ENCODE measurements at places on chromosomes 5 and 9.

GRCh38 chr5:54415896-54416601 lies 39.5 kb upstream of the HSPB3 start:
- DNase-seq, result no peak

DNA sequence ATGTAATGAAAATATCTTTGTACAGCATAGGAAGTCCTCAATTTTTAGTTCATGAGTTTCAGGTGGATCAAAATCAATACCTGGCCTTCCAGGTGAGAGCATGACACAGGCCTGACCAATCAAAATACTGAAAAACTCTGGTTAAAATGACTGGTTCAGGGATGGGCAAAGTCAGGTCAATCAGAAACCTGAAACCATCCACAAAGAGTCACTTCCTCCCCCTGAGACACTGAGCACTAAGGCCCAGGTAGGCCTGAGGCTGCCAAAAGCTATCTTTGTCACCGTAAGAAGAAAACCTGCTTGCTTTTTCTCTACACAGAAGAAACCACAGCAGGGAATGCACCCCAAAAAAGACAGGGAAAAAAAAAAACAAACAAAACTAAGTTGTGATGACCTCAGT lies 444.8 kb downstream of the TLR4 start:
- no peak for DNase-seq

GRCh38 chr9:134864821-134865190 lies 15.8 kb upstream of the FCN2 start:
- DNase-seq, result no peak

GRCh38 chr5:127906562-127907204 lies 176.9 kb upstream of the SLC12A2 start:
- no peak for DNase-seq

- no peak for DNase-seq
These were observed 396.9 kb downstream of the CTNND2 start for GRCh38 chr5:11507156-11507910.

DNA sequence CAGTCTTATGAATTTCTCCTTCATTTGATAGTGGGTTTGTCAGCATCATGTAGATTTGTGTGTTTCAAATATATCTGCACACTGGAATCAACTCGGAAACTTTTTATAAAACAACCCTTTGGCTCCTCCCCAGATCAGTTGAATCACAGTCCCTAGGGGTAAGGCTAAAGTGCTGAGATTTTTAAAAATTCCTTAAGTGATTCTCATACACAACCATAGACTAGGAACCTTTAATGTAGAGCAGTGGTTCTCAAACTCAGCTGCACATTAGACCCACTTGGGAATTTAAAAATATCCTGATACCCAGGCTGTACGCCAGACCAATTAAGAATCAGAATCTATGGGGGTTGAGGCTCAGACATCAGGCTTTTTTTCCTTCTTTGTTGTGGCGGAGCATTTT lies 17.5 kb upstream of the JAK2 start:
- DNase-seq, result no peak

- no peak for DNase-seq
These were observed 30.0 kb downstream of the DAB2IP start for GRCh38 chr9:121681404-121681803.

DNA sequence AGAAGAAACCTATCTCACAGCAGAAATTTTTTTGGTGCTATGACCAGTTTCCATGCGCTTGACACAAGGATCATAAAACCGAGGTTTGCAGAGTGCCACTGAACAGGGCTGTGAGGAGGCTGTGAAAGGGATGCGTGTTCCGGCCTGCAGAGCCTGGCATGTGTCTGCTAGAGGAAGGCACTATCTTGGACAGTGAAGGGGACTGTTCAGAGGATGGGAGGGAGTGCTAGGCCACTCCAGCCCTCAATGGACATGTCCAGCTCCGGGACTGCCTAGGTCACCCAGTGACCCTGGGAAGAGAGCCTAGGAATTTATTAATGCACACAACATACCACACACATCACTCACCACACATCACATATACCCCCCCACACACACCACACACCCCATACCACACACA lies 275.9 kb downstream of the GADD45G start:
- no peak for DNase-seq

- DNase-seq, result peak; percentile 64
These were observed 2.9 kb downstream of the NR4A3 start for GRCh38 chr9:99824378-99825171.

- no peak for DNase-seq
These were observed 39.8 kb upstream of the COL5A1 start for GRCh38 chr9:134601764-134602163.

- DNase-seq, result no peak
These were observed 319.3 kb upstream of the ADAMTSL1 start for GRCh38 chr9:18154661-18155060.

DNA sequence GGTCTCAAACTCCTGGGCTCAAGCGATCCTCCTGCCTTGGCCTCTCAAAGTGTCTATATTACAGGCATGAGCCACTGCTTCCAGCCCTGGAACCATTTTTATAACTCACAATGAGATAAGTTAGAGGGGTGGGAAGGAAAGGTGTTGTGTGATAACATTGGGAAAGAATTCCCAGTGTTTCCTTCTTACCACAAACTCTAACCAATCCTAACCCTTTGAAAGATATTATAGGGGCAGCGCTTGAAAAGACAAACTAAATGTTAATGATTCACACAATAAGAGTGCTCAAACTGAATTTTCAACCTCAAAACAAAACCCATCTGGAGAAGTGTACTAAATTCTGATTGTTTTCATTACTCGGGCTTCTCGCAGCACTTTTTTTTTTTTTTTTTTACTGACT lies 109.7 kb downstream of the TSSK1B start:
- no peak for DNase-seq

- no peak for DNase-seq
These were observed 154.7 kb upstream of the RUSC2 start for GRCh38 chr9:35335164-35335563.

GRCh38 chr9:99090336-99091130 lies 14.4 kb upstream of the TGFBR1 start:
- no peak for DNase-seq

DNA sequence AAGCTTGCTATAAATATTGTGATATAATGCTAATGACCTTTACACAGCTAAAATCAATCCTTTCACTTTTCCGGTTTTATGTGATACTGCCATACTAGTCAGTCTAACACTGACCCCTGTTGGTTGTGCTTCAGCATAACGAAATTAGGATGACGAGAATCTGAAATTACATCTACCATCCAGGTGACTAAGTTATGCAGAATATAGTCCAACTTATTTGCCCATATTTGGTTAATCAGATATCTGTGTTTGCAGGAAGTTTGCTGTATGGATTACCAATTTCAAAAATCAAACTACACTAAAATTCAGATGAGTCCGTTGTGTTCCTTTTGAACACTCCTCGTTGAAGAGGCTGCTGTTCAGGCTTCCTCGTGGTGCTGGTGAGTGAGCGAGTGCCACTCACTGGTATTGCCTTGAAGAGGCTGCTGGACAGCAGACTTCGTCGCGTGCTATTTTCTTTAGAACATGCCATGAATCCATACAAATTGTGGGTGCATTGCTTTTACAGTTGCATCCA lies 32.5 kb downstream of the TENT4A start:
- no peak for DNase-seq

DNA sequence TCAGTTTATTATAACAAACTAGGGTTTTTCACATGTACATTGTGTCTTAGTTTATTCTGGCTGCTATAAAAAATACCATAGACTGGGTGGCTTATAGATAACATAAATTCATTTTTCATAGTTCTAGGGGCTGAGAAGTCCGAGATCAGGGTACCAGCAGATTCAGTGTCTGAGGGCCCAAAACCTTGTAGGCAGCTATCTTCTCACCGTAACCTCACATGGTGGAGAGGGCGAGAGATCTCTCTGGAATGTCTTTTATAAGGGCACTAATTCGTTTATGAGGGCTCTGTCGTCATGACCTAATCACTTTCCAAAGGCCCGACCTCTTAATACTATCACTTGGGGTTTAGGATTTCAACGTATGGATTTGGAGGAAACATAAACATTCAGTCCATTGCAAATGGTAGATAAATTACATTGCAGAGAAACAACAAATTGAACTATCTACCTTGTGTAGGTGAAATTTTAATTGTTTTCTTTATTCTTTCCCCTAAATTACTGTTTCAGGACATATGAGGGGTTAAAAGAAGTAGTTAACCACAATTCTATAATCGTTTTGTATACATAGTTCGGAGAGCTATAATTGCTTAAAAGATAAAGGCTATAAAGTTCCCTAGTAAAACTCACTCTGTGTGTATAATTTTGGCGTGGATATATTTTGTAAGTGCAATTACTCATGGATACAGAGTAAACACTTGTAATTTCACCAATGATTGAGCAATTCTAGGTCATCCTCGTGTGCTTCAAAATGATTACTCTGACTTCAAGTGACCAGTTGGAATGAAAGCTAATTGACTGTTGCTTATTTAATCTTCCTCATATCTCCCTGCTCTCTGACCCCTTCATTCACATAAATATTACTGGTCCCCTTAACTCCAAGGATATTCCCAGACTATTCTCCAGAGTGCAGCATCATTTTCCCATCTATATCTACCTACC lies 247.5 kb upstream of the TMEM161B start:
- DNase-seq, result no peak

- no peak for DNase-seq
These were observed 77.0 kb downstream of the ANKRD55 start for GRCh38 chr5:56155992-56156584.

- DNase-seq, result no peak
These were observed 23.7 kb upstream of the LOX start for GRCh38 chr5:122101636-122102285.

GRCh38 chr5:72353046-72353445 lies 32.9 kb downstream of the PTCD2 start:
- DNase-seq, result no peak

- DNase-seq, result no peak
These were observed 74.0 kb downstream of the MRPS27 start for GRCh38 chr5:72245951-72246532.

GRCh38 chr5:142748132-142748531 lies 22.0 kb upstream of the ARHGAP26 start:
- DNase-seq, result no peak

DNA sequence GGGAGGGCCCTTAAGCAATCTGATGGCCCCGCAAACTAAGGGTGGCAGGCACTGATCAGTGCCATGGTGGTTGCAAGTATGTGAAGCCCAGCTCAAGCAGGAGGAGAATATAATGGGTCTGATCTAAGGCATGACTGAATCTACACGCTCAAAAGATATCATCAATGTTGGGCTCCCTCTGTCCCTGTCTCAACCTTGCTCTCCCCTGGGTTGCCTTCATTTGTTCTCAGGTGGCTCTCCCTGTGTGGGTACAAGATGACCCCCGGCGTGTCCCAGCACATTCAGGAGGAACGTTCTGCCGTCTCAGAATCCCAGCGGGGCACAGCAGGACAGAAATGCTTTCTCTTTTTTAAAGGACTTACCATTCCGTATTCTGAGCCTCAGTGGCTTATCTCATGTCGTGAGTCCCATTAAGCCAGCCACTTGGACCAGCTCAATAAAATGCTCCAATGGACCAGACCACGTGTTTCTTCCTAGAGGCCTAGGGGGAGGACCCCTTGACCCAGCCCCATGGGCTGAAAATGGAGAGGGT lies 12.0 kb upstream of the RNF130 start:
- DNase-seq, result no peak

GRCh38 chr5:69502767-69503488 lies 10.3 kb downstream of the OCLN start:
- DNase-seq, result no peak

- DNase-seq, result no peak
These were observed 176.9 kb downstream of the EBF1 start for GRCh38 chr5:158922816-158923215.

DNA sequence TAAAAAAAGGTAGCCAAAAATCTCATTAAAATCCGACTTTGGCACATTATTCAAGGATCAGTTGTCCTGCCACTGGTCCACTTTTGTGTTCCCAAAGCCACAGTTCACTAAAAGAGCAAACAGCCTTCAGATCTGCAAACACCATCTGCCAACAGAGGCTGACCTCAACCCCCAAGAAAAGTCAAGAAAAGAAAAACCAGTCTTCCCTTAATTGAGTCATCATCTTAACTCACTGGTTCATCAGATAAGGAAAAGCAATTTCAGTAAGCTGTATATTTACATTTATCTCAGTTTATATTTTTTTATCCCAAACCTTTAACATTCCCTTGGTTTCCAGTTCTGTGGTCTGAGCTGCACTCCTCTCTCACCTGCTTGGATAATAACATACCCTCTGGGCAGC lies 21.2 kb downstream of the RASEF start:
- DNase-seq, result no peak

GRCh38 chr5:154945695-154946301 lies 4.9 kb downstream of the MRPL22 start:
- DNase-seq, result no peak

- DNase-seq, result no peak
These were observed 32.1 kb upstream of the FCN1 start for GRCh38 chr9:134949681-134950385.

GRCh38 chr5:113692466-113692865 lies 179.0 kb downstream of the YTHDC2 start:
- no peak for DNase-seq

- DNase-seq, result no peak
These were observed 8.0 kb downstream of the SPARC start for GRCh38 chr5:151678713-151679112.

- no peak for DNase-seq
These were observed 499.0 kb downstream of the CDH10 start for GRCh38 chr5:24145806-24146205.

DNA sequence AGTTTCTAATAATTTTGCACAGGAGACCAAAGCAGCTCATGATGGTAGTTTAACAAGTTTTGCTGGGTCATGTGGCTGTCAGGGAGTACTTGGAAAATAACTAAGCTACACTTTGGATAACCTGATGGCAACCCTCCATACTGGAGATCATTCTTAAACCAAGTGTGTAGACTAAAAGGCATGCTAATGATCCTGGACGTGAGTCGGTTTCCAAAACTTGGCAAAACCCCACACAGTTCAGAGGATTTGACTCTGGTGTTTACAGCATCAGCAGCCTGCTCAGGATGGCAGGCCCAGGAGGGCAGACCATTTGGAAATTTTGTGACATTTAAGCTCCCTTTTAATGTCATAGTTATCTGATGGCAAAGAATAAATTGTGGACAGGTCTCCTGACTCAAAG lies 196.5 kb upstream of the EFNA5 start:
- no peak for DNase-seq

- no peak for DNase-seq
These were observed 195.2 kb downstream of the PTTG1 start for GRCh38 chr5:160616712-160617497.

GRCh38 chr5:4643190-4643589 lies 496.9 kb upstream of the ADAMTS16 start:
- DNase-seq, result no peak

DNA sequence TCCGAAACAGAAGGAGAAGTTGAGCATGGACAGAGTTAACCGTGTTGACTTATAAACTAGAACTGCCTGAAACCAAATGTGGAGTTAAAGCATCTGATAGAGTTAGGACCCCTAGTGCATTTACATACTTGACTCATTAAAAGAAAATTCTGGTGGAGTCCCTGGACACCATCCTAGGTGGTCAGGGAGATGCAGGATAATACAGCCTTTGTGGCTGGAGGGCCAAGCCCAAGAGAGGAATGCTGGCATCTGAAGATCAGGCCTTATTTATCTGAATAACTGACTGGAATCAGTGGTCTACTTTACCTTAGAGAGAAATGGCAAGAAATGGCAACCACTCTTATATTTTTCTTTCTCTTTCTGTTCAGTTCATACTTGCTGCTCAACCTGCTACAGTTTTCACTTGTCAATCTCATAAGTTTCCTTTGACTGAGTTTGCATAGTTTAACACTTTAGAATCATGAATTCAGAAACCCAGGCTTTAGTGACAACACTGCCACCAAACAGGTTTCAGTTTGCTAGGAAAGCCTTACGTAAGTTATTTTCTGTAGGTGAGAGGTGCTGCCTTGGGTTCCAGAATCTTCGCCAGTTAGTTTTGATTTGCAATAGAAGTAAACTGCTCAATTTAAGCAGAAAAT lies 10.2 kb downstream of the CMYA5 start:
- peak; percentile 60 for DNase-seq

Measured in T-helper 2 cell (primary cell).